Effector CD4-positive, alpha-beta T cell (primary cell): ENCODE measurements at places on chromosomes 2 and 18.

DNA sequence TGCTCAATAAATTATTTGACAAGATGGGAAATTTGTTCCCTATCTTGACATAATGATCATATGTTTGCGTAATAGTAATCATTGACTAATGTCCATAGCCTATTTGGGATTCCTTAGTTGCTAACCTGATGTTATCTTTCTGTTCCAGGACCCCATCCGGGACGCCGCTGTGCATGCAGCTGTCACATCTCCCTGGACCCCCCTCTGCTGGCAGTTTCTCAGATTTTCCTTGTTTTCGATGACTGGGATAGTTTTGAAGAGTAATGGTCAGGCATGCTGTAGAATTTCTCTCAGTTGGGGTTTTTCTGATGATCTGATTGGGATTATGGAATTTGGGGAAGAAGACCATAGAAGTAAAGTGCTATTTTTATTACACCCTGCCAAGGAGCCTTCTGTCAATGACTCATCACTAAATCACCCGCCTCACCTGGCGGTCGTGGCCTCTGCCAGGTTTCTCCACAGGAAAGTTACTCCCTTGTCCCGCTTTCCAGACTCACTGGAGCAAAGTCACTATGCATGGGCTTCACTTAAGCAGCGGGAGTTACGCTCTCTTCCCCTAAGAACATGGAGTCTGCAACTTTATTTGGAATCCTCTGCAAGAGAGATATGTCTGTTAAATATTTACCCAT, 19.9 kb upstream of the TMEM18 start:
- DNase-seq, result no peak

- DNase-seq, result no peak
These were observed 79.0 kb downstream of the CIB4 start for GRCh38 chr2:26561918-26562810.

- DNase-seq, result peak; percentile 12
These were observed at the start of gene POMC for GRCh38 chr2:25168256-25169072. TSS of gene POMC (minus strand) at chr2:25168580. CDS start at chr2:25164772, 3,808 bp downstream.

DNA sequence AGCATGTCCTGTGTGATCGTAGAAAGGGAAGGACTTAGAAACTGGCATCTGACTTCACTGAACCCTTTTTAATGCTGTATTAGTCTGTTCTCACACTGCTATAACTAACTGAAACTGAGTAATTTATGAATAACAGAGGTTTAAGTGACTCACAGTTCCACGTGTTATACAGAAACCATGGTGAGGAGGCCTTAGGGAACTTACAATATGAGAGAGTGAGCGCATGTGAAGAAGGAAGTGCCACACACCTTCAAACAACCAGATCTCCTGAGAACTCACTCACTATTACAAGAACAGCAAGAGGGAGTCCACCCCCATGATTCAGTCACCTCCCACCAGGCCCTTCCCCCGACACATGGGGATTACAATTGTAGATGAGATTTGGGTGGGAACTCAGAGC, 811.3 kb downstream of the CPS1 start:
- no peak for DNase-seq
